ENCODE measurements at places on chromosomes 13 and 19.
A peak's percentile ranks its signal among the peaks of the same experiment; 100 is the strongest.

DNA sequence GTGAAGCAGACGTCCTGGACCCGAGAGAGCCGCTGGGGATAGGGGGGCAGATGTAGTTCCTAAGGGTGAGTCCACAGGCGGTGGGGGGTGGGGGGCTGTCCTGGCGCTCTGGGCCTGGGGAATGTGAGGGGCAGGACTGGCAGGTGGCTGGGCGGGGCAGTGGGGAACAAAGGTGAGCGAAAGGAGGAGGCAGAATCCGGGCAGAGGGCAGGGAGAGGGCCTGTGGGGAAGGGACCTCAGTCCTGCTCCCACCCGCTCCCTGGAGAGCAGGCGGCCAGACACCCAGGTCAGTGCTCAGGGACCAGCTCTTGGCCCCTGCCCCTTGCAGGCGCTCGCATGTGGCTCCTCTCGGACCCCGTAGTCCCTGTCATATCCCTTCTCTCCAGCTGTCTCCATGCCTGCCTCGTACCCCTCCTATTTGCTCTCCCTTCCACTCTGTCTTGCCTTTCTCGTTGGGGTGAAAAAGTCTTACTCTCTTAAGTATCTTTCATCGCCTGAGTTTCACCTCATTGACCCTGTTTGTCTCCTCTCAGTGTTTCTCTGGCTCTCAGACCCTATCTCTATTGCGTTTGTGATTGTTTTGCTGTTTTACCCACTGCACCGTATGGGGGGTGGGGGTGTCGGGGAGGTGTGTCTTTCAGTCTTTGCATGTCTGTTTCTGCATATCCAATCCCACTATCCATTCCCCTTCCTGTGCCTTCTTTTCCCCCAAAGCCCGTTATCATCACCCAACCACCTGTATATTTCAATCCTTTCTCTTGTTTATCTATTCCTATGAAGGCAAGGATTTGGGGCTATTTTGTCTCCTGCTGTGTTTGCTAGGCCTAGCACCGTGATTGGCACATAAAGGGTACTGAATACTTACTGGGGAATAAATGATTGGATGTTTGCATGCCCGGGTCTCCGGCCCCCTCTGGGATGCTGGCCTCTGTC lies 5.8 kb downstream of the SPHK2 start:
- H3K27ac ChIP-seq, result no peak overlapping the region
- peaks cover 12% of the 10 kb centered on the region for H3K4me1 ChIP-seq
- H3K27me3 ChIP-seq, result no peaks in the 10 kb centered on the region

DNA sequence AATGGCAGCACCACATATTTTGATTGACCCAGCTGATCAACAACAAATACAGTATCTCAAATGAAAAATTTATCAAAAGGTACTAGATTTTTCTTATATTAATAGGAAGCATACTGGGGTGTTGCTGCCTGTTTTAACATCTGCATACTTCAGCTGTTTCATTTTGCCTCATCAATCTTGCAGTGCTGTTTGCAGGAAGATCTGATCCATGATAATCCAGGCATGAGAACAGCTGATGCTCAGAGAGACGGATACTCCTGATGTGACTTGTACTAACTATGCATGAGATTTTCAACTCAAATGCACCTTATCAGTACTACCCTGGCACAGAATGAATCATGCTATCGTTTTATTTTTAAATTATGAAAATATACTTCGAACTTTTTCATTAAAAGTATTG lies 2136.8 kb downstream of the PCDH9 start:
- no peak for DNase-seq
- H3K4me1 ChIP-seq, result peaks cover 2% of the 10 kb centered on the region
- no peaks in the 10 kb centered on the region for H3K36me3 ChIP-seq
- no peak overlapping the region for H3K27ac ChIP-seq
- H3K27me3 ChIP-seq, result no peaks in the 10 kb centered on the region

GRCh38 chr19:48672994-48673393 lies at the start of gene NTN5:
TSS of gene NTN5 (minus strand) at chr19:48673017. CDS start at chr19:48670986, 2,031 bp downstream.
- no peak within 1 kb of the TSS for H3K4me3 ChIP-seq
- no peak for DNase-seq
- H3K4me1 ChIP-seq, result no peaks in the 10 kb centered on the region
- no peak within 1 kb of the TSS for H3K27ac ChIP-seq
- no peaks in the 10 kb centered on the region for H3K36me3 ChIP-seq

DNA sequence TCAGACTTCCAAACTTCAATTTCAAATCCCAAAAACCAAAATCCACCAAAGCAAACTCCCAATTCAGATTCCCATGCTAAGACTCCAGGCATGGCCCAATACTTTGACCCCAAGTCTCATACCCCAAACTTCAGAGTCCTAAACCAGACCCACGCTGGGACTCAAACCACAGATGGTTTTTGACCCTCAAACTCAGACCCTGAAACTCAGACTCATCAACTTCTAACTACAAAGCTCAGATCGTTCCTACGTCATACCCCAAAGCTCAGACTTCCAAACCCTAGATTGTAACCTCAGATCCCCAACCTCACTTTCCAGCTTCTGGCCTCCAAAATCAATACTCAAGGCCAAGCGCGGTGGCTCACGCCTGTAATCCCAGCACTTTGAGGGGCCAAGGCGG lies 11.9 kb downstream of the RYR1 start:
- no peak overlapping the region for H3K4me3 ChIP-seq
- H3K36me3 ChIP-seq, result no peaks in the 10 kb centered on the region
- no peak for DNase-seq
- no peaks in the 10 kb centered on the region for H3K4me1 ChIP-seq
- H3K27me3 ChIP-seq, result no peaks in the 10 kb centered on the region

- H3K36me3 ChIP-seq, result peaks cover 2% of the 10 kb centered on the region
- H3K4me1 ChIP-seq, result no peaks in the 10 kb centered on the region
- H3K27me3 ChIP-seq, result no peaks in the 10 kb centered on the region
- no peak for DNase-seq
- H3K27ac ChIP-seq, result no peak overlapping the region
- no peak overlapping the region for H3K4me3 ChIP-seq
Observed at GRCh38 chr13:32736648-32737047, 150.4 kb downstream of the PDS5B start.

DNA sequence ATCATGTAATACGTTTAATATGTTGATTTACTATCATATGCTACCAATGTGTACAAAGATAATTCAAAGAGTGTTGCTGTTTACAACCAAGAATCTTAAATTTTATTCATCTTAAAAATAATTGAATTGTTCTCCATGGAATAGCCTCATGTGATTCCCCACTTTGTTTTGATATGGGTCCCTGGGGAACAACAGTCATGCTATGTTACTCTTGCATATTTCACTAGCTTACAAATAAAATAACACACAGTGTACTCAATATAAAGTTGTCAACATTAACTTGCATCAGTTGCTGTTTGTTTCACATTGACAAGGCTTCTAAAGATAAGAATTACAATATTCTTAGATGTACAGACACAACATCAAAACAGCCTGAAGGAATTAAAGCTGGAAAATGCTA lies 2.3 kb downstream of the ENOX1 start:
- peaks cover 14% of the 10 kb centered on the region for H3K4me1 ChIP-seq
- no peak for DNase-seq
- no peak overlapping the region for H3K4me3 ChIP-seq
- H3K36me3 ChIP-seq, result no peaks in the 10 kb centered on the region

GRCh38 chr13:33678906-33679657 lies 138.9 kb upstream of the RFC3 start:
- H3K27ac ChIP-seq, result no peak overlapping the region
- H3K27me3 ChIP-seq, result no peaks in the 10 kb centered on the region
- no peaks in the 10 kb centered on the region for H3K4me1 ChIP-seq
- no peak overlapping the region for H3K4me3 ChIP-seq
- H3K36me3 ChIP-seq, result no peaks in the 10 kb centered on the region

DNA sequence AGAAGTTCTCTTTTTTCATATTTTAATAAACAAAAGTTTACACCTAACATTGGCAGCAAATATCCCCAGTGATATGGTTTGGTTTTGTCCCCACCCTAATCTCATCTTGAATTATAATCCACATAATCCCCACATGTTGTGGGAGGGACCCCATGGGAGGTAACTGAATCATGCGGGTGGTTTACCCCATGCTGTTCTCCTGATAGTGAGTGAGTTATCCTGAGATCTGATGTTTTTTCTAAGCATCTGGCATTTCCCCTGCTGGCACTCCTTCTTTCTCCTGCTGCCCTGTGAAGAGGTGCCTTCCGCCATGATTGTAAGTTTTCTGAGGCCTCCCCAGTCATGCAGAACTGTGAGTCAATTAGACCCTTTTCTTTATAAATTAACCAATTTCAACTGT lies 214.7 kb downstream of the SLITRK1 start:
- no peak for DNase-seq
- H3K4me3 ChIP-seq, result no peak overlapping the region
- H3K27ac ChIP-seq, result no peak overlapping the region
- H3K27me3 ChIP-seq, result no peaks in the 10 kb centered on the region
- H3K36me3 ChIP-seq, result no peaks in the 10 kb centered on the region

- H3K36me3 ChIP-seq, result no peaks in the 10 kb centered on the region
- H3K27ac ChIP-seq, result peak overlapping the region; percentile 68
- H3K4me1 ChIP-seq, result peaks cover 5% of the 10 kb centered on the region
- H3K27me3 ChIP-seq, result no peaks in the 10 kb centered on the region
- no peak for DNase-seq
- peak overlapping the region; percentile 98 for H3K4me3 ChIP-seq
Observed at GRCh38 chr13:24922387-24922744, 158.4 kb downstream of the RNF17 start.

DNA sequence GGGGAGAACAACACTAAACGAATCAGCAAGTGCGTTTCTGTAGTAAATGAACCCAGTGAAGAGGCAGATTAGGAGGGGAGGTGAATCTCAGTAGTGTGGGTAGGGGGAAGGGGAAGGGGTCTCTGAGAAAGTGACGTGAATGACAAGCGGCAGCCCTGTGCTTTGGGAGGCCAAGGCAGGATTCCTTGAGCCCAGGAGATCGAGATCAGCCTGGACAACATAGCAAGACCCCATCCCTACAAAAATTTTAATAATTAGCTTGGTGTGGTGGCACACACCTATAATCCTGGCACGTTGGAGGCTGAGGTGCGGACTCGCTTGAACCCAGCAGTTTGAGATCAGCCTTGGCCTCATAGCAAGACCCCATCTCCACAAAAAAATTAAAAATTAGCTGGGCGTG lies 8.1 kb downstream of the PLK5 start:
- no peak for DNase-seq
- H3K36me3 ChIP-seq, result no peaks in the 10 kb centered on the region
- no peak overlapping the region for H3K4me3 ChIP-seq
- no peaks in the 10 kb centered on the region for H3K27me3 ChIP-seq

All from trophoblast cell (in vitro differentiated cells and primary cell).